Chondrocyte (in vitro differentiated cells): ENCODE measurements at places on chromosomes 12 and 14. TPM values are rescaled to one million over a fixed set of nuclear protein-coding genes. Genes with fewer than 3 reads are reported as not detected.

MGAT2 gene
- total RNA-seq, result 51.2 to 58.2 TPM (median 53.5 TPM) in 3 replicates

LUM gene
- total RNA-seq, result 462 to 834 TPM (median 481 TPM) in 3 replicates

LHX5 gene
- not detected in 3 replicates for total RNA-seq

PTGER2 gene
- 1.7 to 3.8 TPM (median 2.5 TPM) in 3 replicates for total RNA-seq

VRTN gene
- not detected in 3 replicates for total RNA-seq

TAS2R43 gene
- total RNA-seq, result 0.22 to 0.44 TPM in 2 of 3 replicates, not detected in the other

STAT6 gene
- 89.4 to 101 TPM (median 94.2 TPM) in 3 replicates for total RNA-seq

NANOG gene
- not detected in 3 replicates for total RNA-seq

MAP1LC3B2 gene
- total RNA-seq, result 3.3 to 4.1 TPM (median 3.3 TPM) in 3 replicates

CATSPERB gene
- 0.99 to 2.8 TPM (median 2.2 TPM) in 3 replicates for total RNA-seq

DPF3 gene
- 1.1 to 2.3 TPM (median 1.1 TPM) in 3 replicates for total RNA-seq

KRT77 gene
- not detected in 3 replicates for total RNA-seq

LBHD2 gene
- total RNA-seq, result not detected in 3 replicates

- no peak for DNase-seq
Observed at GRCh38 chr12:47783024-47783755, 10.2 kb downstream of the SLC48A1 start.

GRCh38 chr12:107948391-107948945, 174.0 kb downstream of the ASCL4 start:
- DNase-seq, result no peak

DNA sequence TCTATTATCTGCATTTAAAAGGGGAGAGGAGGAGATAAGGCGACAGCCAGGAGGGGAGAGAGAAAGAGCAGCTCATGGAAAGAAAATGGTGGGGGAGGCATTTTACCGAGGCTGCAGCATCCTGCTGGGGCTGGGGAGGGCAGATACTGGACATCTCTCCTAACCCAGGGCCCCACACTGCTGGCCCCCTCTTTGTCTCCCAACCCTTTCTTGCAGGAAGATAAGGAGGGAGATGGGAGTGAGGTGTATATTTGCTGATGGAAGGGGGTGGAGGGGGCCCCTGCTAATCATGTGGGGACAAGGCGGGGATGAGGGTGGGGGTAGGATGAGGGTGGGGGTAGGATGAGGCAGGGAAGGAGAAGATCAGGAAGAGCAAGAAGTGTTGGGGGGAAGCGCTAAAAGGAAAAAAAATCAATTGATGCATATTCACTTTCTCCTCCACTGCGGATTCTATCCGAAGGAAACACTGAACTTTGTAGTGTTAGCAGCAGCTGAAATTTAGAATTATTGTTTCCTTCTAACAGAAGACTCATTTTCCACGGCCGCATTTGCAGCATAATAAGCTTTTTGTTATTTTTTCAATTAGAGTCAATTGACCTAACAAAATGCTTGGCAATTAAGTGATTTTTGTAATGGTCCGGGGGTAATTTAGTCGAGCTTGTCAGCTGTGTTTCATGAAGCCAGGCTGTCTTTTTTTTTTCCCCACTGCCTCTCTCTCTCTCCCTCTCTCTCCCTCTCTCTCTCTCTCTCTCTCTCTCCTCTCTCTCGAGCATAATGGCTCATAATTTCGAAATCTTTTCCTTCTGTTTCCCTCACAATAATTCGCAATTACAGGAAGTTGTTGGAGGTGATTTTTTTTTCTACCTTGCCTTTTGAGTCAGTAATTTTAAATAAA, 1134.6 kb downstream of the BCL11B start:
- no peak for DNase-seq

GRCh38 chr14:68395604-68396003, 397.3 kb downstream of the ZFP36L1 start:
- DNase-seq, result no peak

- DNase-seq, result no peak
Observed at GRCh38 chr12:93297032-93297431, 80.7 kb upstream of the NUDT4 start.

DNA sequence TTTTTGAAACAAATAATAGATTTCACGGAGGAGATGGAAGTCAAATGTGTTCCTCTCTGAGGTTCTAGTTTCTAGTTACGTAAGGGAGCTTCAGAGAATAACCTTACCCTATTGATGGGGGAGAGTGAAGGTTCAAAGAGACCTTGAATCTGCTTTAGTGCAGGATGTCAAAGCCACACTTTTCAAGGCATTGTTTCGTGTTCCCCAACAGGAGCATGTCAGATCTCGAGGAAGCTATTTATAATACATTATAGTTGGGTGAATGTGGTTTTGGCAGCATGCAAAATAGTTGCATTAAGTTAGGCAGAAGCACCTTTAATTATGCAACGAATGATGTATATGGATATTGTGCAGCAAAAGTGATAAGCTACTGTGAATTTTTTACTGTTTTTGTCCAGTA, 614.9 kb downstream of the SLC16A7 start:
- DNase-seq, result no peak

- DNase-seq, result no peak
Observed at GRCh38 chr12:2139651-2140050, 86.9 kb downstream of the CACNA1C start.

- peak; percentile 87 for DNase-seq
Observed at GRCh38 chr12:6278439-6279255, 31.8 kb upstream of the PLEKHG6 start.

DNA sequence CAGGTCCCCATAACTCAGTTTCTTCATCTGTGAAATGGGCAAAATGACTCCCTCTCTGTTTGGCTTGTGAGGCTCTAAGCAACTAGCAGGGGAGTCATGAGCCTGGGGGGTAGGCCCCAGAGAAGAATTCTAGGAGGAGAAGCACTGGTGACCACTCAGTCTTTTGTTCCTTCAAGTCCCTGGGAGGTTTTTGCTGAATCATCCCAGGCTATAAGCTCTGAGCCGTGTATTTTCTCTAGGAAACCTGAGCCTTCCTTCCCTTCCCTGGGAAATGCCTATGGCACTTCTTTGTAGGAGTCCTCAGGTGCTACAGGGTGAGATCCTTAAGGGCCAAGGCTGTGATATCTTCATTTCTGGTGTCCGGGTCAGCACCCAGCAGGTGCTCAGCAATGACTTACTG, 4.5 kb downstream of the RPH3A start:
- DNase-seq, result no peak

- DNase-seq, result no peak
Observed at GRCh38 chr14:59803052-59803540, 67.5 kb downstream of the RTN1 start.

- DNase-seq, result no peak
Observed at GRCh38 chr12:75705749-75706711, 194.6 kb upstream of the KRR1 start.

- no peak for DNase-seq
Observed at GRCh38 chr14:92670160-92670559, 78.3 kb downstream of the LGMN start.

- DNase-seq, result no peak
Observed at GRCh38 chr14:65003394-65003793, 16.7 kb downstream of the FNTB start.

DNA sequence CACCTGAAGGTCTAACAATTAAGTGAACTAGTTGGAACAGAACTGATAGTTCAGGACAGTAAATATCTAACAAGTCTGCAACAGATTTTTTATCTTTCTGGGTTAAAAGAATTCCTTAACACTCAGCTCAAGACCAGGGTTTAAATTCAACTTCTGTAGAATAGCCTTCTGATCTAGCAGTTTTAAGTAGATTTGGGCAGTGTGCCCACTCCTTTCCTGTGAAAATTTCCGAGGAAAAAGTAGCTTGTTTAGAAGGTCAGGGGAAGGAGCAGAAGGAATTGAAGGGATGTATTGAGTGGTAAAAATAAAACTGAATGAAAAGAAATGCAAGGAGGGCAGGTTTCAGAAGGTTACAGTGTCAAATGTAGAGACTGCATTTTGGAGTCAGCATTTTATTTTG, 45.8 kb downstream of the ATL1 start:
- DNase-seq, result no peak

DNA sequence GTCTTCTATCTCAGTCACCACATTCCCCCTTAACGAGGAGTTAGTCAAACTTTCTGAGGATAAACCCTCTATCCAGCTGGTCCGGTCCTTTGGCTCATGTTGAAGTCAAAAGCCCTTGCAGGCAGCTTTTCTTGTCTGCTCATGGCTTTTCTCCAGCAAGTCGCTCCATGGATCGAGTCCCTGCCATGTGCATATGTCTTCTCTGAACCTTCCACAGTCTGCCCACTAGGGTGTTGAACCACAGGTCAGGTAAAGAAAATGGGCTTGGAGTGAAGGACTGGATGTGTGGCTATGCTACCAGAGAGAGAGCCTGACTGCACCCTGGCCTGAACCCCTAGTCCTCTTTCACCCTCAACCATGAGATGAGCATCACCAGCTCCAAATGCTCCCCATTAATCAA, 22.8 kb downstream of the C14orf132 start:
- DNase-seq, result no peak

DNA sequence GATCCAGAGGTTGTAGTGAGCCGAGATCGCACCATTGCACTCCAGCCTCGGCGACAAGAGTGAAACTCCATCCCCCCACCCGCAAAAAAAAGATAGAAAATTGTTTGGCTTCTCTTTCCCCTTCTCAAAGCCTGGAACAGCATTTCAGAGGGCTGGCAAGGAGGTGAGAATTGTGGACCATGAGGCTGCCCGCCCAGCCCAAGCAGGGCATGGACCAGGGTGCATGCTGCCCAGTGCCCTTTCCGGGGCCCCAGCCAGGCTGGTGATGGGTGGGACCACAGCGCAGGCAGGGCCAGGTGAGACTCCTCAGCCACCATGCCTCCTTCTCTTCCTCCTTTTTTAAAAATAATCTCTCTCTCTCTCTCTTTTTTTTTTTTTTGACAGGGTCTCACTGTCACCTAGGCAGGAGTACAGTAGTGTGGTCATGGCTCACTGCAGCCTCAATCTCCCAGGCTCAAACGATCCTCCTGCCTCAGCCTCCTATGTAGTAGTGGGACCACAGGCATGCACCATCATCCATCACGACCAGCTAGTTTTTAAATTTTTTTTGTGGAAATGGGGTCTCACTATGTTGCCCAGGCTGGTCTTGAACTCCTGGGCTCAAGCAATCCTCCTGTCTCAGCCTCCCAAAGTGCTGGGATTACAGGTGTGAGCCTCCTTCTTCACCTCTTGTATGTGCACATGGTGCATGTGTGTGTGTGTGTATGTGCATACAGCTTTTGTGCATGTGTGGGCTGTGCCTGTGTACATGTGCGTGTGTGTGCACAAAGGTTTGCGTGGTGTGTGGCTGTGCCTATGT, 22.2 kb downstream of the SYNDIG1L start:
- DNase-seq, result no peak

DNA sequence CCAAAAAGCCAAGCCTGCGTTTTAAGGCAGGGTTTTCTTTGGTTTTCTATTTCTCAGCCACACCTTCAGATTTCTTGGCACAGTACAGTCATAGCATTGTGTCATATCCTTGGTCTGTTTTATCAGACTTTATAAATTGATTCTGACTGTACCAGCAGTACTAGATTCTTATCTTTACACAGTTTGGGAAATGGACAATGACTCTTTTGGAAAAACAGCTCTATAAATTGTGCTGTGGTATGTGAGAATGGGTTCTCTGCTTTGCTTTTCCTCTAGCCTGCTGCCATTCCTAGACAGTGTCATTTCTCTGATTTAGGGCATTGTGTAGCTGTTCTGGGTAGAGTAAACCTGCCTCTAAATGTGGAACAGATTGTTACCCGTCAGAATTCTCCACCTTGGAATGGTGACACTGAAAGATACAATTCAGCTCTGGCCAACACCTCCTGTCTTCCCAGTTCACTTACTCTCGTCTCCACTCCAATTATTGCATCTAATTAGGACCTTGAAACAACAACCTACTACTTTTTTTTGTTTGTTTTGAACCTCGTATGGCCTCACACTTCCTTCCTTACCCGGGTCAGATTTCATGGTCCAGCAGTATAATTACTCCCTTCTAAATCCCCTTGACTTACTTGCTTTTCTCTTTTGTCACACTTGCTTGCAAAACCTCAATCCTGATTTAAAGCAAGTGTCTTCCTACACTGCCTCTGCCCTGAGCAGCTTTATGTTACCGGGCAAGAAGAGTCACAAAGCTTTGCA, 226.3 kb downstream of the ERC1 start:
- no peak for DNase-seq

DNA sequence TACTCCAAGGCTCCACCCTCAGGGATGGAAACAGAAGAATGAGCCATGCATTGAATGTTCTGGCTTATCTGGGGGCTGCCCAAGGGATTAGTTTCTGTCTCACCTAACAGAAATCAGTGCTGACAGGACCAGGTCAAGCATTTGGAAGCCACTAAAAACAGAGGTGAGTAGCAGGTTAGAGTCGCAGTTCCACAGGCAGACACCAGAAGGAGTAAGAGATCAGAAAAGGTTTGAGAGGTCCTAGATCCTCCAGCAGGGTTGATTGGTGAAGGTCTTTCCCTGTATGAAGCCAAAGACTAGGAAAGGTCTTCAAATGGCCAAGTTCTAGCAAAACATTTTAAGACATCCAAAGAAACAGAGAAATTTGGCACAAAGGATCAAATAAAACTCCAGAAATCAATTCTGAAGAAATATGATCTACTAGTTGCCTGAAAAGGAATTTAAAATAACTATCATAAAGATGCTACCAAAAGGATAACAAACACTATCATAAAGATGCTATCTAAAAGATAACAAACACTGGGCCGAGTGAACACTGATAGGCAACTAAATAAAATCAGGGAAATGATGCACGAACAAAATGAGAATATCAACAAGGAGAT, 19.5 kb upstream of the TTC9 start:
- no peak for DNase-seq

- no peak for DNase-seq
Observed at GRCh38 chr14:37559386-37559785, 35.7 kb downstream of the FOXA1 start.

DNA sequence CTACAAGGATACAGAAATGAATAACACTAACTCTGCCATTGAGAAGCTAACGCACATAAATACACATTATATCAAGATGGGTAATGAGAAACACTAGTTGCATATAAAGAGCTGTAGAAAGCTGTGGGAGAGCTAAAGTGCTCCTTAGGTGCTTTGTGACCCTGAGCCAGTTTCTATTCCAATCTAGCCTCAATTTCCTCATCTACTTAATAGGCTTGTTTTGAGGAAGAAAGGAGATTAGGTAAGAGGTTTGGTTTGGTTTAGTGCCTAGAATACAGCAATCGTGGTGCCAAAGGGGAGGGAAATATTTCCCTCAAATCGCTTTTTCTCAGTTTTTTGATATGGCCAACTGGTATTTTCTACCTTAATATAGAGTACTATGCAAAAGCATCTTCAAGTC, 994 bp downstream of the SRP54 start:
- DNase-seq, result no peak

DNA sequence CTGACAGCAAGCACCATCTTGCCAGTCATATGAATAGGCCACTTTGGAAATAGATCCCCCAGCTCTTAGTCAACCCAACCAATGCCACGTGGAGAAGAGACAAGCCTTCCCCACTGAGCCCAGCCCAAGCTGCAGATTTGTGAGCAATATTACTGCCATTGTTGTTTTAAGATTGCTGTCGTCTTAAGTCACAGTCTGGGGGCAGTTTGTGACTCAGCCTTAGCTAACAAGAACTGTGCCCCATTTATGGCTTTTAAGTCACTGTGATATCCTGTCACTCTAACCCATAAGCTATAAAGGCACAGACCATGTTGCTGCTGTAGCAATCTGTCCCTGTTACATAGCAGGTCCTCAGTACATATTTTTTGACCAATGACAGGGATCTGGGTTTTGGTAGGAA, 464.2 kb downstream of the MED13L start:
- no peak for DNase-seq

- no peak for DNase-seq
Observed at GRCh38 chr14:104171895-104172294, 33.5 kb downstream of the KIF26A start.
